ENCODE measurements at places on chromosomes 7 and 10.

DNA sequence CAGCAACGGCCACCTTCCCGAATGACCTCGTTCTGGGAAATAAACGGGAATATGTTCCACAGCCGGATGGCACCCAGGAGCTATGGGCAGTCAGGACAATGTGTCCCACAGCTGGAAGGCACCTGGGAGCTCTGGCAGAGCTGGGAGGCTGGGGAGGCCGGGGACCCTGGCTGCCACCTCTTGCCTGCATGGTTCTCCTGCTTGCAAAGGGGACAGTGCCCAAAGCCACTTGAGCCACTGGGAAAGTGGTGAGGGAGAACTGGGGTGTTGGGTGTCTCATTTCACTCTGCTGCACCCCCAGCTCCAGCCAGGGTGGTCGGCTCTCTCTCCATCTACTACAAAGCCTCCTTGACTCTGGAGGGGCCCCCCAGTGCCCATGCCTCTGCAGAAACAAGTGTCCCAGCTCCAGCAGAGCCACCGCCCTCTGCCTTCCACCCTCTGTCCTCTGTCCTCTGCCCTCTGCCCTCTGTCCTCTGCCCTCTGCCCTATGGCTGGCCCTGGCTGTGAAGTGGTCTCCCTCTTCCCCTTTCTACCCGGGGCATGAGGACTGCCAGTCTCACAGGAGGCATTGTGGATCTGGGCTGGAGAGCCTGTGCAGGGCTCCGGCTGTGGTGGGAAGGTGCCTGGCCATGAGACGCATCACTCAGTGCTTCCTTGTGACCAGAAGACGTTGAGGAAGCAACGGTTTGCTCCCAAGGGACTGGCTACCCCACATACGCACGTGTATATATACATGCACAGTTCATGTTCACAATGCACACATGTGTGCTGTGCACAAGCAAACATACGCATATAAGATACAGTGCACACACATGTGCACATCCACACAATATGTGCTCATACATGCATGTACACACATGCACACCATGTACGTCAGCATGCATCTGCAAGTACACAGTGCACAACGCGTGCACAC, 21.5 kb upstream of the INPP5A start:
- no peak for DNase-seq

DNA sequence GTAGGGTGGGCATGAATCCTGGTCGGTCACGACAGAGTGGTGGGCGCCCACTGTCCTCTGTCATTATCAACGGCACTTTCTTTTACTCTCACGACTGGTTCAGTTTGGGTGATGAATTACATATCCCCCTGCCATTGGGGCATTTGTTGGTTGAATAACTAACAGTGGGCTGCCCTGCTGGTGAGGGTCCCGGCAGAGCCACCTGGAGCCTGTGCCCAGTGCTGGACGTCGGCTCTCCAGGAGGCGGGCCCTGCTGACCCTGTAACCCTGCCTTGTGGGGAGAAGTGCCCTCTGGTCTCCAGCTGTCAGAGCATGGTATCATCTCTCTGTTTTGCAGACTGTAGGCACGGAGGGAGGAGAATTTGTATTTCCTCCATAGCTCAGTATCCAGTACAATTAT, 199.1 kb downstream of the GLRX3 start:
- no peak for DNase-seq

DNA sequence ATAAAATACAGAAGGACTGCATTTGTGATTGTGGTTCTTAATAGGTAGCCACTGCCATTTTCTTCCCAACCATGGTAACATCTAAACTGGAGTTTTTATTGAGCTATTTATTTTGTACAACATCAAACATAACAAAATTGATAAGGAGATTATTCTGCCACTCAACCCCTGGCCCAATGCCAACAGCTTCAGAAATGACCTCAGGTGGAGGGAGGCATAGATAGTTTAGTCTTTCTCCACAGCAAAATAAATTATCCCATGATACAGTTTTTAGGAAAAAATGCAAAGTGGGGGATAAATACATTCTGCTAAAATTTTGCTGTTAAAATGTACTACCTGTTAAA, 57.6 kb downstream of the LRRTM3 start:
- no peak for DNase-seq

GRCh38 chr7:101200862-101201599, at the start of gene MOGAT3:
TSS of gene MOGAT3 (minus strand) at chr7:101201036. CDS start at chr7:101200854, 182 bp downstream.
- no peak for DNase-seq

- no peak for DNase-seq
These were observed 340.3 kb downstream of the FRMD4A start for GRCh38 chr10:13990392-13990805.

DNA sequence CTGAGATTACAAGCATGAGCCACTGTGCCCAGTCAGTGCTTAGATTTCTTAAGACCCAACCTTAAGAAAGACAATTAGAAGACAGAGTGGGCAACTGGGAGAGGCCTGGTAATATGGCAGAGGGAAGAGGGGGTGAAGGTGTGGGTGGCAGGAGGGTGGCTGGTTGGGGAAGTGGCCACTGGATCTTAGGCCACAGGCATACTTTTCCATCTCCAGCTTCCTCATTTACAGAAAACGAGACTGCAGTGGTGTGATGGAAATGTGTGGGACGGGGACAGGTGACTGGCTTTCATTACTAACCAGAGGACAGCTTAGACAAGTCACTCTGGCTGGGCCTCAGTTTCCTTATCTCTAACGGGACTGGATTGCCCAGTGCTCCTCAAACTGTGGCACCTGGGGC, 1.0 kb upstream of the FFAR4 start:
- DNase-seq = no peak

DNA sequence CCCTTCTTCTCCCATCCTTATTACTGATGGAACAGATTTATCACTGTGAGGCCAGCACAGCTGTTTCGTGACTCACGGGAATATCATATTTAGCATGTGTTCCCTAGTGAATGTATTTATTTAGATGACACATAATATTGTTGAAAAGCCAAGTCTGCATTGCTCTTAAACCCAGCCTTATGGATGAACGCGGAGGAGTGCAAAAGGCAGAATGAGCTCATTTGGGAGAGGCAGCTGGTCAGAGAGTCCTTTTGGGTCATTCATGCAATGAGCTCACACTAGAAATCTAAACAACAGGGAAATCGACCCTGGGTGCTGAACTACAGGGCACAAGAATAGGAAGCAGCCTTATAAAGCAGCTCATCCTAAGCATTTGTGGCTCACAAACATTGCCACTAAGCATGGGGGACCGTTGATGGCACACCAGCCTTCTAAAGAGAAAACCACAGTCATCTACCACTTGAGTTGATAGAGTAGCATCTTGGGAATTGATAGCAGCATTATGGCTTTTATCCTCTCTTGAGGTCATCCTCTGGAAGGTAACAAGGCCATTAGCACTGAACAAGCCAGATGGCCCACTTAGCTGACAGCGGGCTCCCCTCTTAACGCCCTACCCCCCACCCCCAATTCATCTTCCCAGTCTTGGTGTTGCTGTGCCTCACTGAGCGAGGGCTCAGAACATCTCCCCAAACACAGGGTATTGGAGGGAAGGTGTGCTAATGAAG, 32.9 kb upstream of the SDK1 start:
- no peak for DNase-seq

DNA sequence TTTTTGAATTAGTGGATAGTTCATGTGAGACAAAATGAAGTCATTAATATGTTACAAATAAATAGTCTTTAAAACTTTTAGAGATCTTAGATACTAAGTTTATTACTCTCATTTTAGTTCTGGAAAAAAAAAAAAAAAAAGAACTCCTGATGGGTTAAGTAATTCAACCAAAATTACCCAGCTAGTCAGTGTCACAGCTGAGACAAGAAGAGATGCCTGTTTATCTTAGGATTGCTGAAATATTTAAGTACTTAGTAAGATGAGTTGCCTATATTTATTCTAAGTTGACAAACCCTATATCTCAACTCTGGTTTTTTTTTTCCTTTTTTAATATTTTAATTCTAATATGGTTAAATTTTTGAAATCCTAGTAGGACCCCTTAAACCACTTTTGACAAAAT, 781.0 kb upstream of the LRRN3 start:
- DNase-seq = no peak

- no peak for DNase-seq
These were observed 269.7 kb downstream of the PCDH15 start for GRCh38 chr10:54531296-54531695.

- no peak for DNase-seq
These were observed 282.7 kb downstream of the POU6F2 start for GRCh38 chr7:39260279-39260844.

- no peak for DNase-seq
These were observed 189.5 kb downstream of the RAPGEF5 start for GRCh38 chr7:22167482-22167881.

GRCh38 chr10:102344067-102344466, 51.4 kb upstream of the NFKB2 start:
- no peak for DNase-seq

DNA sequence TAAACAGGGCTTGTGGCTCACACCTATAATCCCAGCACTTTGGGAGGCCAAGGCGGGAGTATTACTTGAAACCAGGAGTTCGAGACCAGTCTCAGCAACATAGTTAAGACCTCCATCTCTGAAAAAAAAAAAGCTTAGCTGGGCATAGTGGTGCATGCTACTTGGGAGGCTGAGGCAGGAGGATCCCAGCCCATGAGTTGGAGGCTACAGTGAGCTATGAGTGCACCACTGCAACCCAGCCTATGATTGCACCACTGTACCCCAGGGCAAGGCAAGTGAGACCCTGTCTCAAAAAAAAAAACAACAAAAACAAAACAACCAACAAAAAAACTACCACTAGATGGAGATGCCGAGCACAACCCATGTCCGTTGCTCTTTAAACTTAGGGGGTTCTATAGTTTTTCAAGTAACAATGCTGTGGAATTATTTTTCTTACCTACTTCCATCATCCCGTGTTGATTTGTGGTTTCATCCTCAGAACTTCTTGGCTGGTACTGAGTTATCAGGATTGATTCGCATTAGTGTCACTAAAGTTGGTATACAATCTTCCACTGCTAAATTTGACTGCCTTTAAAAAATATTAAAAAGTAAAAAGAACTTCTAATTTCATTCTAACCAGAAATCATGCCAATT, 12.2 kb upstream of the REPIN1 start:
- no peak for DNase-seq

- no peak for DNase-seq
These were observed 212.3 kb downstream of the DKK1 start for GRCh38 chr10:52526251-52526823.

GRCh38 chr10:76252733-76253132, 821.3 kb downstream of the LRMDA start:
- no peak for DNase-seq

DNA sequence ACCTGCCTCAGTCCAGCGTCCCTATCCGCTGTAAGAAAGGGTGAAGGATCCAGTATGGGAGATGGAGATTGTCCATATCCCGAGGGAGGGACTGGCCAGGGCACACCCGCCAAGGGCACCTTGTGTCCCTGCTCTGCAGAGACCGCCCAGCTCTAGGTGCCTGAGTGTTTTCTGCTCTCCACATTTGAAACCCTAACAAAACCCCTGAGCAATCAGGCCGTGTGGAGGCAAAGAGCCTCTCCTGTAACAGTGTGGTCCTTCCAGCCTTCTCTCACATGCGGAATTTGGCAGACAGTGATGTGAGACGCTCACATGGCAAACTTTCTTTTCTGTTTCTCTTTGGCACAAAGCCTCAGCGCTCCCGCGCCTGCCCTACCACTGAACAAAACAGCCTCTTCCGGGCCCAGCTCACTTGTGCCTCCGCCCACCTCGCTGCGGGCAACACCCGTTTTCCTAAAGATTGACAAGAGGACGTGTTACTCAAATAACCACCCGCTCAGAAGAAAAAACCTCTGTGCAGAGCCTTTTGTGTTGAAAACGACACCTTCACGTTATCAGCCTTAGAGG, 514.8 kb downstream of the DNAJB6 start:
- no peak for DNase-seq

GRCh38 chr7:43791665-43792064, 33.2 kb downstream of the BLVRA start:
- no peak for DNase-seq

DNA sequence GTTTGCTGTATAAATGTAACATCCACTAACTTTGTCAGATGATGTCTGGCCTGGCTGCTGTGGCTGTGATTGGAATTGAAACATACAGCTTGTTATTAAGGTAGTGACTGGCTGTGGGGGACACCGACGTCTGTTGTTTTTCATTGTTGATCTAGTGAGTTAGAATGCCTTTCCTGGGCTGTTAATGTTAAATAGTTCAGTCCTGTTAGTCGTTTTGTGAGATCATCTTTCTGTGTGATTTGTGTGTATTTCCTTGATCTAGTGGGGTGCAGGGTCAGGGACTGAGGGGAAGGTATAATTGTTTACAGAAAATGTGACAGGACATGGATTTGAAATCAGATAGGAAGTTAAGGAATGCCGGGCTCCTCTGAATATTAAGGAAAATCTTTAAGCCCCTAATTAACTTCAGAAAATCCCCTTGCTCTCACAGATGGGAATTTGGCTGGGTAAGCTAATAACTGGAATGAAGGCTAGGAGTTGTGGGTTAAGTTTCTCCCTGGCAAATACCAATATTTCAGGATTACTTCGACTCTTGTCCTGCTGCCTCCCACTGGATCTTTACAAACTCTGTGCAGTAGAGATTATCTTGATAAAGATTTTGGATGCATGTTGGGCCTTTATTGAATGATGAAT, 163.1 kb downstream of the AUTS2 start:
- no peak for DNase-seq

GRCh38 chr10:61097026-61097425, 153.0 kb upstream of the RHOBTB1 start:
- no peak for DNase-seq

DNA sequence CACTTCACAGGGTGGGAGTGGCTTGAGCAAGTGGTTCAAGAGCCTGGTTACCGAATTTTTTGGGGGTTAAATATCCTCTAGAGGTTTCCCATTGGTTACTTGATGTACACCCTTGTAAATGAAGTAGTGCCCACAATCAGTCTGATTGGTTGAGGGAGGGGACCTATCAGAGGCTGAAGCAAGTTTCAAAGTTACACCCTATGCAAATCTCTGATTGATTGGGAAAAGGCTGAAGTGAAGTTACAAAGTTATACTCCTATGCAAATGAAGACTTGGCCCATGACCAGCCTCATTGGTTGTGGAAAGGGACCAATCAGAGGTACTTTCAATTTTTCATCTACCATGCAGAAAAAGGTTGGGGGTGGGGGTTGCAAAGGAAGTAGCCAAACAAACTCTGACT, 34.7 kb downstream of the UBE2D4 start:
- no peak for DNase-seq

- no peak for DNase-seq
These were observed 148.0 kb downstream of the FGFR2 start for GRCh38 chr10:121450247-121450646.

GRCh38 chr10:70192326-70192968, 22.1 kb upstream of the SAR1A start:
- DNase-seq = no peak

GRCh38 chr7:141697211-141697871, 4.6 kb downstream of the DENND11 start:
- no peak for DNase-seq

DNA sequence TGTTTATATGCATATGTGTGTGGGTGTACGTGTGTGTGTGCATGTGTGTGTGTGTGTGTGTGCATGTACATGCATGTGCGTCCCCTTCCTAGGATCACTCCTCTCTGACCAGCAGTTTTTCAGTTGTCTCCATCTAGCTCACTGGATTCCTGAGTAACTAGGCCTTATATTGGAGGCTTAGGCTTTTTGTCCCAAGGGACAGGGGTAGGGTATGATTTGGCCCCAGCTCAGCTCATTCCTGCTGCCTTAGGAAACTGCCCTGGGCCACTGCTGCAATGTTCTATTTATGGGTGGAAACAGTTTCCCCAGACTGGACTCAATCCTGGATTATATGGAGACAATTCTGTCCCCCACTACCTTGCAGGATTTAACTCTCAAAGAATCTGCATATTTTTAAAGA, 68.8 kb upstream of the SDK1 start:
- no peak for DNase-seq

- no peak for DNase-seq
These were observed at the start of gene SFRP5 for GRCh38 chr10:97771913-97772823. TSS of gene SFRP5 (minus strand) at chr10:97771999. CDS start at chr10:97771833, 166 bp downstream.

- DNase-seq = no peak
These were observed 539 bp upstream of the COX19 start for GRCh38 chr7:975702-976473.
